Mesenchymal stem cell (in vitro differentiated cells and primary cell): ENCODE measurements at places on chromosomes 3 and 15.

- DNase-seq, result no peak
Observed at GRCh38 chr3:96915445-96915844, 101.1 kb downstream of the EPHA6 start.

DNA sequence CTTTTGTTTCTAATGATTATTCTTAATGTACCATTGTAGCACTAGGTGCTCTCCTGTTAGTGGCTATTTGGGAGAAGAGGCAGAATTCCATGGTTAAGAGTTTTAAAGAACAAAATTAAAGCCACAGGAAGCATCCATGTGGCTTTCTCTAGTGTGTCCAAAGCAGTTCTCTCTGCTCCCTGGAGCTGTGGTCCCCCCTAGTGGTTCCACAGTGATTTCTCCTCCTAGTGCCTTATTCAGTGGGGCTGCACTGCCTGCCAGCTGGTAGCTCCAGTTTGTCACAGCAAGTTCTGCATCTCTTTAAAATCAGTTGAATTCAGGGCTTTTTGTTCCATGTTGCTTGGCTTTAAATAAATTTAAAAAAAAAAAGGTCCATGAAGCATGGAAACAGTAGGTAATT, 39.6 kb upstream of the FAM98B start:
- peak; percentile 75 for DNase-seq

- no peak for DNase-seq
Observed at GRCh38 chr3:9172851-9173321, 76.6 kb downstream of the SRGAP3 start.

- peak; percentile 72 for DNase-seq
Observed at GRCh38 chr3:9769426-9770275, at the start of gene CAMK1. CAMK1 (minus strand) TSS chr3:9769947; CDS start chr3:9767749, 2,198 bp downstream.

DNA sequence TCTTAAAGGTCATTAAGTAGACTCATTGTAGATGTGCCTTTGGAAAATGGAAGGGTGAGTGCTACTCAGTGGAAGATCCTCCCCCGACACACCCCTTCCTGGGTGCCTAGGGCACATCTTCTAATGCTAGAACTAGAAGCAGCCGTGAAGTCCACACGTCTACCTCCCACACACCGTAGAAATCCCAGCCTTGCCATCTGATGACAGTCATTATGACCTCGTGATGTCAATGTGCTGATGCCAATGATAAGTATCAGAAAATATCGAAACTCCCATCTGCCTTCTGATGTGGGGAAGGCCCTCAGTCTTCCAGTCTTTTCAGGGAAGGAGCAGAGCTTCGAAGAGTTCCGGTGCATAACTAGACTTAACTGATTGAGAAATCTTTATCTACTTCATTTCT, 282.1 kb upstream of the ROPN1 start:
- no peak for DNase-seq

DNA sequence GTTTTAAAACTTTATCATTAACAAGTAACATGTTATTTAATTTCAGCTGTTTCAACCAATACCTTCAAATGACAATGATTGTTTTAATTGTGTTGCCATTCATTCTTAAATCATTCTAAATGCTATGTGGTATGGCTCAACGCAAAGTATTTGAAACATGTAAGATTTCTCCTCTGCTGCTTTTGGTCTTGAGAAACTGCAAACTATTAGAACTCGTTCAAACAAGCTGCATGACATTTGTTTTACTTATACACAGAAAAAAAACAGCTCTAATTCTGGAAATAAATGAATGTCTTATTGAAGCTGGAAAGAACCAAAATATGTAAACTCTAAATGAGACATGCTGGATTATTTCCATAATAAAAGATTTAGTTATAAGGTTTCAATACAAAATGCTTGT, 29.3 kb downstream of the FBN1 start:
- no peak for DNase-seq

DNA sequence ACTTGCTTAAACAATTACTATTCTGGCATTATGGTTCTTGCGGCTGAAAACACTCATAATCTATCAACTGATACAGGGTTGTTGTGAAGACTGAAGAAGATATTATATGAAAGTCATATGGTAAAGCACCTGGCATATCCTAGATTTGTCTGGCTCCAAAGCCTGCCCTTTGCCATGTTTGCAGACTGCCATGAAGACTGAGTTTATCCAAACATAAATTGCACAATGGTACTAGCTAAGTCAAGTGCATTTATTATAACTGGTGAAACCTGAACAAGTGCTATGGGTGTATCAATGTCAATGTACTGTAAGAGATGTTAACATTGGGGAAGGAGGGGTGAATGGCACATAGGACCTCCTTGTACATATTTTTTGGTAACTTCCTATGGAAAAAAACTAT, 87.4 kb upstream of the MEX3B start:
- no peak for DNase-seq

- DNase-seq, result no peak
Observed at GRCh38 chr15:29140475-29141307, 128.9 kb downstream of the NSMCE3 start.

- DNase-seq, result peak; percentile 100
Observed at GRCh38 chr3:100045696-100046095, 68.6 kb downstream of the FILIP1L start.

- DNase-seq, result no peak
Observed at GRCh38 chr15:26665957-26666791, 106.7 kb downstream of the GABRB3 start.

GRCh38 chr3:25396251-25396650, 31.8 kb upstream of the RARB start:
- DNase-seq, result no peak

DNA sequence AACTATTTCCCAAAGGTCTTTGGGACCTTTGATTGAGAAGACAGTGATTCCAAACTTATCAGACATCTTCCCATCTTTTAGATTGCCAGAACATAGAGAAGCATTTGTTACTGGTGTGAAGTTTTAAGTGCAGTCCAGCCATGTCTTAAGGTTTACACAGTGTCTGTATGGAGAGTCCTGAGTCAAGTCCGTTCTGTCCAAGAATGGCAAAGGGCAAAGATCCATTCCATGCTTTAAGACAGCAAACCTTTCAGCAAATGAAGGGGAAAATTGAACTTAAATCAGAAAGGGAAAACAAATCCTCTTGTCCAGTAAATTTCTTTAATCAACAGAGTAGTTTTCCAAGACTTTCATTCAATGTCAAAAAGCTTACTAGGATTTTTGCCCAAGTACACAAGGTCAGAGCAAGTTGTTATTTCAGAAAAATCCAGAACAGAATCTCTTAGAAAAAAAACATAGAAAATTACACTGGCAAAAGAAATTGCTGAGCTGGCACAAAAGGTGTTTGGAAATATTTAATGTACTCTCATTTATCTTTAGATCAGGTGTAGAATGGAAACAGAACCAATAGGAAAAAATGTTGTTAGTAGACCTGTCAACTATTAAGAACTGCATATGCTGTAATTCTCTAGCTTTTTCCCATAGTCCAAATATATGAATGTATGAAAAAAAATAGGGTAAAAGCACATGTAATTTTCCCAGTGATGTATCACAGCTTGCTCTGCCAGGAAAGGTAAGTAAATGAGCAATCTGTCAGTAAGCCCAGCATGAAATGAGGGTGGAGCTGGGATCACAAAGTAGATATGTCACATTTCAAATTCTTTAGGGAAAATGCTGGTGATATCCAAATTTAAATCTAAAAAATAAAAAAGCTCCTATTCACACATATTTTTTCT, 1099.9 kb downstream of the TUSC7 start:
- DNase-seq, result no peak

DNA sequence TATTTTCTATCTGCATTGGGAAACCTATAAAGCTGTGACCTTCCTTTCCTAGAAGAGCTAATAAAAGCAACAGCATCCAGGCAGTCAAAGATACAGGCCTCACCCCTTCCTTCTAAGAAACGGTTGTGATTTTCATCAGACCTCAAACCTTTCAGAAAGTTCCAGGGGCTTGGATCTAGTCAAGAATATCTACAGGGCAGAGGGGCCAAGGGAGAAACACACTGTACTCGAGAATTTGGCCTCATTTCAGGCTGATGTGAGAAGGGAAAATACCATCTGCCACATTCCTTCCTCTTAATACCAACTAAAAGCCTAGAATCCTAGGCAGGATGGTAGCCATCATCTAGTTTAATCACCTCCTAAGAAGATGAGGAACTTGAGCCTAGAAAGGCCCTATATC, 24.5 kb upstream of the BCL6 start:
- no peak for DNase-seq

DNA sequence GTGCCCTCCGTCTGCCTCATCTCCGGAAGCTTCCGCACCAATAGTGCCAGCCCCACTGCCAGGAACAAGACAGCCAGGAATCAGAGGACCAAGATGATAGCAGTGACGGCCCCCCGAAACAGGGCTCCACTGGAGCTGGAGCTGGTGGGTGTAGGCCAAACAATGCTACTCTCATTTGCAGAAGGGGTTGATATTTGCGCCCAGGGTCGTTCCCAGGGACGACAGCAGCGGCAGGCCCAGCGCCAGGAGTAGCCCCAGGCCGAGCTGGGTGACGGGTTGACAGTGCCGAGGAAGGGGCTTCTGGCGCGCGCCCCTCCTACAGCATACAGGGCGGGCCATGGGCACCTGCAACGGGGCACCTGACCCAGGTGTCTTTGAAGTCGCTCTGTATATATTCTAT, 301.4 kb downstream of the CNTN6 start:
- no peak for DNase-seq

DNA sequence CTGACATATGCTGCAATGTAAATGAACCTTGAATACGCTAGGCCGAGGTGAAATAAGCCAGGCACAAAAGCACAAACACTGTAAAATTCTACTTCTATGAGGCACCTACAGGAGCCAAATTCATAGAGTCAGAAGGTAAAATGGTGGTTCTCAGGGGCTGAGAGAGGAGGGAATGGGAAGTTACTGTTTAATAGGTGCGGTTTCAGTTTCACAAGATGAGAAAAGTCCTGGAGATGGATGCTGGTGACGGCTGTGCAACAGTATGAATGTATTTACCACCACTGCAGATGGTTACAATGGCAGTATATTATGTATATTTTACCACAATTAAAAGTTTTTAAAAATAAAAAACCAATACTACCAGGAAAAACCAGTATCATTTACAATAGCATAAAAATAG, 4.0 kb downstream of the TNK2 start:
- no peak for DNase-seq

GRCh38 chr3:104032283-104032682, 1334.4 kb upstream of the ALCAM start:
- peak; percentile 10 for DNase-seq

DNA sequence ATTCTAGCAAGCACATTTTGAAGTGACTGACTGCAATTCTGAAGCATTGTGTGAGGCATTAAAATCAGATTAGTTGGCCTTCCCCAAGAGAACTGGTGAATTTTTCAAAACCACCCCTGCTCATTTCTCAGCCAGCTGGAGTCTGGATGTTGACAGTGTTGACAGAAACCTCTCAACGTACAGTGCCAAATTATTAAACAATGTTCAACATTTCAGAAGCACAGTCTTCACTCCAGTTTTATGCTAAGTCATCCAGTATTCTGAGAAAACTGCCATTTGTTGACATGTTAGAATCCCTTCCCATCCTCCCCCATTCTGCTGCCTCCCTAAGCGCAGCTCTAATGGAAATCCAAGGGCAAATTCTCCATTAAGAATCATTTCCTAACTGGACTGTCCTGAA, 369.3 kb upstream of the TRIM42 start:
- no peak for DNase-seq

DNA sequence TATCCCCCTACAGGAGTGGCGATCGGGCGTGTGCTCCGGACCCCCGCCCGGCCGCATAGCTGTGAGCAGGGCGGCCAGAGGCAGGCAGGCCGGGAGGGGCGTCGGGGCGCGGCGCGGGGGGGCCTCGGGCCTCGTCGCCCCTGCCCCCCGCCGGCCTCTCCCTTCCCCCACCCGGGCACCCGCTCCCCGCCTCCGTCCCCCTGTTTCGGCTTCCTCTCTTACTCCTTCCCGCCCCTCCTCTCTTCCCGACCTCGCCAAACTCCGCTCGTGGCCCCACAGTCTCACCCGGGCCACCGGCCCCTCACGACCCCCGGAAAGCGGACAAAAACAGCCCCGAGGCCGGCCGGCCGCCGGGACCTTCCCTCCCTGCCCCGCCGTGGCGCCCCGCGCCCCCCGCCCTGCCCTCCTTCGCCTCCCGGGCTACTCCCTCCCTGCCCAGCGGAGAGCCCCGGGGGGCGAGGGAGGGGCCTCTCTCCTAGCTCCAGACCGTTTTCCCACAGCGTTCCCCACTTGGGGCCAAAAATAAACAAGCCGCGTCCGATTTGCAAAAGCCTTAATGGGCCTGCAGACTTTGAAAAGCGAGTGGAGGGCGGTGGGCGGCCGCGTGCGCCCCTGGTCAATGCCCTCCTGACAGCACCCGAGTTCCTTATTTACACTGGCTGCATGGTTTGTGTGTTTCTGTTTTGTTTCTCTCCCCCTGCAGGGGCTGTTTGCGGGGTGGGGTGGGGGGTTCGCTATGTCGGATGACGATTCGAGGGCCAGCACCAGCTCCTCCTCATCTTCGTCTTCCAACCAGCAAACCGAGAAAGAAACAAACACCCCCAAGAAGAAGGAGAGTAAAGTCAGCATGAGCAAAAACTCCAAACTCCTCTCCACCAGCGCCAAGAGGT, 1.0 kb downstream of the UBE2E1 start:
- DNase-seq, result peak; percentile 59

- DNase-seq, result no peak
Observed at GRCh38 chr3:113847664-113848461, 9.3 kb downstream of the GRAMD1C start.

- no peak for DNase-seq
Observed at GRCh38 chr3:45048244-45048643, 22.1 kb downstream of the CLEC3B start.

GRCh38 chr3:21795152-21795837, 44.3 kb upstream of the ZNF385D start:
- DNase-seq, result no peak

DNA sequence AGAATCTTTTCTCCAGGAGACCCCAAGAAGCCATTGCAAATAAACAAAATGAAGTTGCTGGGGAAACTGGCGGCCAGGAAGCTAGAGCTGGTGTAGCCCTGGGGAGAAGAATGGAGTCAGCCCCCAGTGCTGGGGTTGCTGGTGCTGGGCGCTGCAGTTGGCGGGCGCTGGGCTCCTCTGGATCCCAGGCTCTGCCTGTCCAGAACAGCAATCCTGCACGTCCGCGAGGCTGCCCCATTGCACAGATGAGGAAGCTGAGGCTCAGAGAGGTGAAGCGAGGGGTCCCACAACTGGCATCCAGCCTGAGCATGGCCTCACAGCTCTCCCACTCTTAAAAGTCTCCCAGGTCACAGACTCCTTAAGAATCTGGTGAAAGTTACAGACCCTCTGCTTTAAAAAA, 161.1 kb downstream of the OR4M2 start:
- no peak for DNase-seq

DNA sequence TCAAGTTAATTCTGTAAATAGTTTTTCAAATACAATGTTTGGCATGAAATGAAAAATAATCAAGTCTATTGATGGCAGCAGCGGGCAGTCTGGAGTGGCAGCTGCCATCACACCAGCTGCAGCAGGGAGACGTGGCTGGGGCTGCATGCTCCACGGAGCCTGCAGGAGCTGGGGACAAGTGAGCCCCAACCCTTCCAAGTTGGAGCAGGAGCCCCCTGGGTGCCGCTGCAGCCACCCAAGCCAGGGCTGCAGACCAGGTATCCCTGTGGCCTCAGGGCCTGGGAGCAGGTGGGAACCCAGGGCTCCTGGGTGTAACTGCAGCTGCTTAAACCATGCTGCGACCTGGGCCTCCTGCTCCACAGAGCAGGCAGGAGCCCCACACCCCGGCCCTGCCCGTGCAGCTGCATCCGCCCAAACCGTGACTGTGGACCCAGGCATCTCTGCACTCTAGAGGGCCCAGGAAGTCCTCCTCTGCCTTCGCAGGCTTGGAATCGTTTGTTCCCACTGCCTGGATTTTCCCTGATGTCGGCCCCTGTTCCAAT, 257.4 kb downstream of the PLOD2 start:
- DNase-seq, result no peak

- DNase-seq, result peak; percentile 56
Observed at GRCh38 chr3:57856675-57857074, 100.6 kb downstream of the SLMAP start.
